ENCODE measurements at places on chromosomes 3 and 15. TPM values are rescaled to one million over a fixed set of nuclear protein-coding genes. Genes with fewer than 3 reads are reported as not detected.

Gene ARPP19
- total RNA-seq: 145 TPM

Gene IDH2
- 108 TPM for total RNA-seq

Gene SHF
- total RNA-seq: 7.3 TPM

Gene SELENOT
- 200 TPM for total RNA-seq

Gene ISLR2
- total RNA-seq: not detected

Gene ROPN1B
- total RNA-seq: 0.92 TPM
